Activated CD4-positive, alpha-beta memory T cell treated with anti-CD3 and anti-CD28 coated beads for 36 hours (primary cell): ENCODE measurements at places on chromosomes 3 and 15. TPM values are rescaled to one million over a fixed set of nuclear protein-coding genes. Genes with fewer than 3 reads are reported as not detected.

The GPR171 gene
- 74.0 TPM for total RNA-seq

DNA sequence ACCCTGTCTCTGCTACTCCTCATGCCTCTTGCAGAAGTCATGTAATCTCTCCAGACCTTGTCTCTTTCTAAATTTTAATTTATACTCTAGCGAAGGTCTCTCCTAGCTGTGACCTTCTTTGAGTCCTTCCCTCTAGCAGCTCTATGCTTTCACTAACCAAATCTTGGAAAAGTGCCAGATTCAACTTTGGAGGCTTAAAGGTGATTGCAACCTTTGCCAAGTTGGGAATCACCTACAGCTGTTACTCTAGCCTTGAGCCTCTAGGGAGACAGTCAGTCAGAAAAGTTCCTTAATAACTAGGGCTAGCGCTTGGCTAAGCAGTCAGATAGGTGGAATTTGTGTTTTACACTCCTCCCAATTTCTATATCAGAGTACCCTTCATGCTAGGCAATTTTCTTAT is 46.1 kb upstream of the ABI3BP start:
- DNase-seq: no peak

GRCh38 chr3:115381573-115381912 is 234.5 kb upstream of the ZBTB20 start:
- DNase-seq: no peak

- DNase-seq: no peak
Observed at GRCh38 chr3:4065554-4065953, 237.6 kb upstream of the SETMAR start.

DNA sequence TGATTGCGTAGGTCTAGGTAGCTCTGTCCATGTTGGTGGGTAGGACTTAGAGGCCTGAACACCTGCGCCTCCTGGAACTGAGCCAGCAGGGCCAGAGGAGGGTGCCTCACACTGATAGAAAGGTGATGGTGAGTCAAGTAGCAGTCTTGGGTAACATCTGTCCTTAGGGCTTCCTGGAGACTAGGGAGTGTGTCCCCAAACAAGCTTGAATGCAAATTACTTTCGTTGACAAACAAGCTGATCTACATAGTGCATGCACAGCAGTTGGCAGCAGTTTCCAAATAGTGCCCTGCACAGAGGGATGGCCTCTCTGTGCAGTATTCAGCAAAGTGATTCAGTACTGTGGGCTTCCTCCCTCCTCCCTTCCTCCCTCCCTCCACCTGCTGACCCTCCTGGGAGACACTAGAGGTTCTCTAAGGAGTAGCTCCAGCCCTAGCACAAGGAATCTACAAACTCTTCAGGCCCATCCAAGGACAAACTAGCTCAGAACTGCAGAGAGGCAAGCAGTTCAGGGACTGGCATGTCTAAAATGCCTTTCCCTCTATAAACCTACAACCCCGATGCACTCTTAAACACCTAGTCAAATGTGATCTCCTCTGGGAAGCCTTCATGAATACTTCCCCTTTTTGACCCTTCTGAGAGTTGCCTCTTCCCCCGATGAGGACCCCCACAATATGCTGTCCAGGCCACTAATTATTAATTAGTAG is 61.0 kb downstream of the TLE3 start:
- peak; percentile 36 for DNase-seq

The EPHA3 gene
- total RNA-seq: not detected

DNA sequence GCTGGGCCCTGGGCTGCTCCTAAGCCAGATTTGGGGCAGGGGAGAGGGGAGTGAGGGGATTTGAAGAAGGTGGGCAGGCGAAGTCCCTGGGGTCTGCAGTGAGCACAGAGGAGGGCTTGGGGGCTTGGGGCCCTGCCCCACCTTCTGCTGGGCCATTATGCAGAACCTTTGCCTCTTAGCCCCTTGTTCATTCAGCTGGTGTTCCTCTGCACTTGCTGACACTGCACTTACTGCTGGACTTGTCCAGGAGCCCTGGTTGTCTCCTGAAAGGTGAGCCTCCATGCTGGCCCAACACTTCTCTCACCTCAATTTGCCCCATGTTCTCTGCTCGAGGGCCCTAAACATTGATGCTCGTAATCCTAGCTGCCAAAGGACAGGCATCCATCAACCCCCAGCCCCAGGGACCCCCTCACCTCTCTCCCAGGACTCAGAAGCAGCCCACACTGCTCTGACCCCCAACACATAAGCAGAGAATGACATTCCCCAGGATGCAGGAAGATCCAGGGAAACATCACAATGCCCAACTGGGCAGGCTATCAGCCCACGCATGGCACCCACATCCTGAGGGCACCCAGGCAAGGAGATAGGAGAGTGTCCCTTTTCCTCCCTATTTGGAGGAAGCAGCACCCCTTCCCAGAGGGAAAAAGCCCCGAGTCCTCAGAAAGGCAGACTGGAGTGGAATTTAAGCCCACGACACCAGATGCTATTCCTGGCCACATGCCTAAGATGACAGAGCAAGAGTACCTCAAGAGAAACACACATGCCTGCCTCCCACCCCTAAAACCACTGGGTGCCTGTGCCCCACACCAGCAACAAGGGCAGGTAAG is 76.8 kb downstream of the ADCY5 start:
- DNase-seq: no peak

- peak; percentile 61 for DNase-seq
Observed at GRCh38 chr15:65032801-65033537, 3.5 kb upstream of the MTFMT start.

DNA sequence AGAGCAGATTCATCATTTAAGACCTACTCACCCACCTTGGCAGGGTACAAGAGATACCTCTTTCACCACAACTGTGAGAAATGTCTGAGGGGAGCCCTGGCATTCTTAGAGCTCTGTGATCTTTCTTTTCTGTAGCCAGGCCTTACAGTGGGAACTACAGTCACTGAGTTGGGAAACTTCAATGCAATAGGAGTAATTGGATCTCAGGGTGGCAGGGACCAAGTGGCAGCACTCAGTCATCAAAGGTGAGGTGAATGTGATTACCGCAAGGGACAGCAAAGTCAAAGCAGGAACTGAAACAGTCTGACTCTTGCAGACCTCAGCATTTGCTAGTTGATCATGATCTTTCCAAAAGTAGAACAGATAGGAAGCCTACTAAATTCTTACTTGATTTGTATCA is 7.2 kb upstream of the MCF2L2 start:
- peak; percentile 74 for DNase-seq

The IGSF11 gene
- total RNA-seq: 0.15 TPM
